RWPE1 (cell line): ENCODE measurements at places on chromosomes 16 and 17.

GRCh38 chr17:19731626-19732025 lies 15.2 kb upstream of the SLC47A2 start:
- no peak for DNase-seq

GRCh38 chr17:57292091-57292490 lies 35.8 kb downstream of the MSI2 start:
- DNase-seq = no peak

DNA sequence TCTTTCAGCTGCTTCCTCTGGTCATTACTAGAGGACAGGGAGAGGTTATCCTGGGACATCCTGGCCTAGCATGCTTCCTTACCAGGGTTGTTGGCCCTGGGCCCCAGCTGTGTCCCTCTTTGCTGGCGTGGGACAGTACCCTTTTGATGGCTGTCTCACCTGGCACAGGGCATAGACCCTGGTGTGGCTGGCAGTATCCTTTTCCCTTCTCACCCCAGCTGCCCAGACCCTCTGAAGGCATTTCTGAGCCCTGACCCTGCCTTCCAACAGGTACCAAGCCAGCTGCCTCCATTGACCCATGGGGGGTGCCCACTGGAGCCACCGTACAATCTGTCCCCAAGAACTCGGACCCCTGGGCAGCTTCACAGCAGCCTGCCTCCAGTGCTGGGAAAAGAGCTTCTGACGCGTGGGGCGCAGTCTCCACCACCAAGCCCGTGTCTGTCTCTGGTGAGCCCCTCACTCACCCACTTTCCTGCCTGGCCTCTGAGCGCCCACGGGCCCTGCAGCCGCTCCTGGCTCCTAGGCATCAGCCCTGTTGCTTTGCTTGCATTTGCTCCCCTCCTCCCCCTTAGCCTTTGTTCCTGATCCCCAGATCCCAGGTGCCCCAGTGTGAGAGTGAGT lies 34.0 kb downstream of the B9D1 start:
- no peak for DNase-seq

DNA sequence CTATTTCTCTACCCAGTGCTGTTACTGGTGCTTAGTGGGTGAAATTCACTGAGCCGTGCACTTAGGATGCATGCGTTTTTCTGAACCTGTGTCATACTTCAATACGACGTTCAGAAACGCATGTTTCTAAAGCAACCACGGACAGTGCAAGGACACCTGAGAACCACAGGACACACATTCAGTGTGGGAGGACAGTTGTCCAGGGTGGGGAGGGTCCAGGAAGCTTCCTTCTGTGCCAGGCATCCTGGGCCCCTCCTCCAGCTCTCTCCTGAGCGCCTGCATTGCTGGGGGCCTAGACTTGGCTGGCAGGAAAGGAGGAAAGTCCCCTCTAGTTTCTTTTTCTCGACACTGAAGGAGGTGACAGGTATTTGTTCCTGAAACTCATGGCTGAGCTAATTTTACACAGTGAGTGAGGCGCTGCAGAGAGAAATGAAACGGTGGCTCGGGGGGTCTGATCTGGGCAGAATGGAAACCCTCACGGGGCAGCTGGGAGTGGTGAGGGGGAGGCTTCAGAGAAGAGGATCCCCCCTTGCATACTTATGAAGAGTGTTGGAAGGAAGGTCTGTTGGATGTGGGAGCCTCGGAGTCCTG lies 89.9 kb downstream of the IRF8 start:
- no peak for DNase-seq

GRCh38 chr17:2475056-2475455 lies 36.6 kb downstream of the METTL16 start:
- DNase-seq = no peak

DNA sequence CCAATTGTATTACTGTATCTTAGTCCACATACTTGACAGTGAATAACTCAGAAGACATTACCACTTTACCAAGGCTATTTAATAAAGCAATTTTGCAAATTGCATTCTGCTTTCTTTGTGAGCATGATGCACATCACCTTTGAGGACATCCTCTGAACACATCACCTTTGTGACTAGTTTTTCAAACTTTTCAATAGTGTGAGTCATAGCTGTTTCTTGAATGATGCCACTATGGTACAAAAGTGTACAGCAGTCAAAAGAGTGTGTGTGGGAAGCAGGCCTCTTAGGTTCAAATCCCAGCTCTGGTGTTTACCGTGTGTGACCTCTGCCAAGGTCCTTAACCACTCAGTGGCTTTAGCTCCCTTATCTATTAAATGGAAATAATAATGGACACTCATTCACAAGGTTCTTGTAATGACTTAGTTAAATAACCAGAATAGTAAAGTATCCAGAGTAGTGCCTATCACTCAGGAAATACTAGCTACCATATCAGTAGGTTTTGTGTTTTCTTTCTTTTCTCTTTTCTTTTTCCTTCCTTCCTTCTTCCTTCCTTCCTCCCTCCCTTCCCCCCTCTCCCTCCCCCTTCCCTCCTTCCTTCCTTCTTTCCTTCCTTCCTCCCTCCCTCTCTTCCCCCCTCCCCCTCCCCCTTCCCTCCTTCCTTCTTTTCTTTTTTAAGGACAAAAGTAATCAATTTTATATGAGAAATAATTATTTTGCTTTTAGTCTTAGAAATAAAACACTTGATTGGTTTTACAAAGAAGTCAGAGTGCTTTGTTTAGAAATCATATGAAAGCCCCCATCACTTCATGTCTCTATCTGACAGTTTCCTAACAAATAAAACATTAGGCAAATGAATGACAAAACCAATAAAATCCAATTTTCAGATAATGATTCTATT lies 178.9 kb downstream of the MYO1D start:
- peak; percentile 8 for DNase-seq

GRCh38 chr17:82816358-82816757 lies 23.5 kb downstream of the ZNF750 start:
- DNase-seq = no peak

- peak; percentile 68 for DNase-seq
These were observed 38.6 kb downstream of the USP10 start for GRCh38 chr16:84738255-84739038.

GRCh38 chr17:43907998-43908721 lies 824 bp upstream of the MPP2 start:
- DNase-seq = peak; percentile 49

- DNase-seq = no peak
These were observed 25.6 kb downstream of the ZP2 start for GRCh38 chr16:21185659-21186325.

GRCh38 chr16:30092373-30093010 lies 768 bp upstream of the TBX6 start:
- DNase-seq = no peak

DNA sequence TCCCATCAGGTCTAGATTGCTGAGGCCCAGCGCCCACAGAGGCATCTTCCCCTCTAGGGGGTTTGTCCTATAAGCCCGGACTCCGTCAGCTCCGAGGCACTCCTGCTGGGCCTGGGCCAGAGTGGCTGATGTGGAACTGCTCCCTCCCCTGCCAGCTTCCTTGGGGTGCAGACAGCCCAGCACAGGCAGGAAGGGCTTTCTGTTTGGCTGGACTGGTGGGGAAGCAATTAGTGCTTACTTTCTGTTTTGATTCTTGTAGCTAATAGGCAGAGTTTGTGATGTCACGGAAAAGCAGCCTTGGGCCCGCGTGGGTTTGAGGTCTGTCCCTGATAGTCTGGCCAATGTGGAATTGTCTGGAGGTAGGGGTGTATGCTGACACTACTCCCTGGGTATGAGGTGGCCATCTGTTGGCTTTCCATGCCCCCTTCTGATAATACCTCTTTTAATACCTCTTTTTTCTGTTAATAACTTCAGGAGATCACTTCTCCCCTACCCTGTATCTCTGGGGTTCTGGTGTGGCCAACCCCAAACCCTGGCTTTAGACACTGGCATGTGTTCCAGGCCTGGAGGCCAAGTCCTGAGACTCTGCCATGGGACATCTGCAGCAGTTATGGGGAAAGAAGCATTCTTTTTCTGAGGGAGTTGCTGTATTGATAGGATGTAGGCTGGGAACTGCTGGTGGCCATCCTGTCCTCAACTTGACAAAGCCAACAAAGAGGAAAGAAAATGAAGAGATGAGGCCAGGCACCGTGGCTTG lies 190.9 kb downstream of the RAB11FIP4 start:
- DNase-seq = no peak

DNA sequence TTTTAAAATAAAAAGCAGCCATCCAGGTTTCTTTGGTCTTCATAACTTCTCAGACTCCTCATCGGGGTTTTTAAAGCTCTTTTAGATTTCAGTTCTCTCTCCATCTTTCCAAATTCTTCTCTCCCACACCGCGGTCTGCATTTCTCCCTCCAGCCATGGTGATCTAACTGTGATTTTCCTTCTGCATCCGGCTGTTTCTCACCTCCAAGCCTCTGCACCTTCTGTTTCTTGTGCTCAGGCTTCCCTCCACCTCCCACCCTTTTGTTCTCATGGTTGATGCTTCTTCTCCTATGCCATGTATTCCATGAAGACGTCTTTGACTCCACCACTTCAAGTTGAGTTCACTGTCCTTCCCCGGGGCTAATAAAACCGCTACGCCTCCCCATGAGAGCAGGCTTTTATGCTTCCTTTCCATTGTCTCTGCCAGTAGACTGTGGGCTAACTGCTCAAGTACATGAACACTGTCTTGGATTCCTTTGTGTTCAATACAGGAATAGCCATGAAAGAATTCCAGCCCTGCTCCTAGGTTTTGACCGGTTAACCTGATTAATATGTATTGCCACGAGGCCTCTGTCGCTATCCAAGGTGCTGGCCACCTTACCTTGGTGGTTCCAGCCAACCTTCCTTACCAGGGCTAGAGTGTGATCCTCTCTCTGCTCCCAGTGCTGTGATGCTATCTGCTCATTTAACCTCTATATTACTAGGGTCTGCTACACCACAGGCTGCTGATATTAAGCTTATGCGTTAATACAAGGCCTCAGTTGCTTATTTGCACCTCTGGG lies 625.1 kb downstream of the HS3ST4 start:
- DNase-seq = no peak

- no peak for DNase-seq
These were observed 18.8 kb downstream of the UTP18 start for GRCh38 chr17:51279183-51279582.

- DNase-seq = no peak
These were observed 190.9 kb upstream of the CHMP6 start for GRCh38 chr17:80800481-80801391.

- DNase-seq = no peak
These were observed 91.5 kb upstream of the HAS3 start for GRCh38 chr16:69013991-69014390.

- DNase-seq = no peak
These were observed 273.3 kb upstream of the CDH5 start for GRCh38 chr16:66093191-66093590.

- DNase-seq = peak; percentile 41
These were observed 9.2 kb downstream of the STAT3 start for GRCh38 chr17:42378959-42379594.

DNA sequence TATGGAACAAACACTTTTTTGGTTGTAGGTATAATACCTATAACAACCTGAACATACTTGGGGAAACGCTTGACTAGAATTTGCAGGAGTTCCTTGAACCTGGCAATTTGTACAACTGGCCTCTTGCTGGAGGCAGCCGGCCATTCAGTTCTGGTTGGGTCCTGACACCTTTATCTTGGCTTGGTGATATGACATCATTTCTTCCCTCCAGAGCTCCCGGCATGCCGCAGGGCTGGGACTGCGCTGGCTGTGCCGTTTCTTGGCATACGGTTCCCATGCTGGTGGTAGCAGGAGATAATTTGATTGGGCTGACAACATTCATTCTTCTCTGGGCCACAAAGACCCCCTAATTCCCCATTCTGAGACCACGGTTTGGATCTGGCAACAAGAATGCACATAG lies 87.5 kb downstream of the ASIC2 start:
- DNase-seq = no peak

DNA sequence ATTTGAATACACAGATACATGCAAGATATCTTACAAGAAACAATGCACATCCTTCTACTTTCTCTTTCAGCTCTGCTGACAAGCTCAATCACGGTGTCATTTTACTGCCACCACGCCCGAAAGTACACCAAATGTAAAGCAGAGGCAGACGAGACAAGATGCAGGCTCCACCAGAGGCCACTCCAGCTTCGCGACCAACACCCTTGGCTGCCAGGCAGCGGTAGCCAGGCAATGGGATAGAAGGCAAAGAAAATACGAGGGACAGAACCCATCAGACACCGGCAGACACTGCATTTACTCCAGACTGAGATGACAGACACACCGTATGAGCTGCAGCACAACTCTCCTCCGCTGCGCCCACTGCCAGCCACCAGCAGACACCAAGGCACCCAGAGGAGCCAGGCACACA lies 41.0 kb downstream of the USP22 start:
- no peak for DNase-seq

DNA sequence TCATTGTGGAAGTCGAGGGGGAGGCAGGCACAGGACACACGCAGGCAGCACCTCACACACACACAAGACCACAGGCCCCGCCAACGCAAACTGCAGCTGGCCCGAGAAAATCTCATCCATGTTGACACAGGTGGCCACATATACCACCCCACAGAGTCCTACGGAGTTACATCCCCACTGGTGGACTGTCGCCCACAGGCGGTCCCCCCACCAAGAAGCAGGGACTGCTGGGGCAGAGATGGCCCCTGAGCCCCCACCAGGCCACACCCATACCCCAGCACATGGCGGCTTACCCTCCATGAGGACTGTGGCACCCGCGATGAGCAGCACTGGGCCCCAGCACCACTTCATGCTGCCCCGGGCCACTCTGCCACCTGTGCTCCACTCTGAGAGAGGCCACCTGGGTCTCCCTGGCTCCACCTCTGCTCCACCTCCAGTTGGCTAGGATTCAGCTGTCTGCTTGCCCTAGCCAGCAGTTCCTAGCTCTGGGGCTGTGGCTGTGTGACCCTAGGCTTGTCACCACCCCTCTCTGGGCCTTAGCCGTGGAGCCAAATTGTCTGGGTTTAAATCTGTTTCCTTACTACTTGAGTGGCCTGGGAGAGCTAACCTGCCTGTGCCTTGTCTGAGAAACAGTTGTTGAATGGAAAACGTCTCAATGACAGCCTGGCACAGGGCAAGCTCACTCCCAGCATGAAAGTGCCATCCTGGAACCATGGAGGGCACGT lies at the start of gene PRSS53:
Gene PRSS53 (minus strand): TSS at position 485 of the 725 bp plus-strand sequence. CDS start 134 bp downstream, at position 351.
- DNase-seq = no peak

DNA sequence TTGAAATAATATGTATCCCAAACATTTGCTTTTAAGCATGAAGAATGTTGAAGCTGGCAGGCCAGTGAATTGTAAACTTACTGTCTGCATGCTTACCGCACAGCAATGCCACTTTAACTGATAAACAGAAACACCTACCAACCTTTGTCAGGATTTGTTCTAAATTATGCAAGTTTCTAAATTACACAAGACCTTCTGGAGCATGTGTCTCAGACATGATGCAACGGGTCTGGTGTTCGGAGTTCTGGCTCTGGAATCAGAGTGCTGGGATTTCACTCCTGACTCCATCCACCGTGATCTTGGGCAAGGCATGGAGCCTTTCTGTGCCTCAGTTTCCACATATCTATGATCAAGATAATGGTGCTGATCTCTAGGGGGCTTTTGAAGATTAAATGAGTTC lies 111.2 kb downstream of the CCT6B start:
- DNase-seq = no peak

GRCh38 chr16:11072420-11073153 lies 128.2 kb downstream of the CLEC16A start:
- no peak for DNase-seq

GRCh38 chr17:72063756-72064450 lies 56.9 kb upstream of the SOX9 start:
- no peak for DNase-seq
